ENCODE measurements at places on chromosomes 2 and 18. TPM values are rescaled to one million over a fixed set of nuclear protein-coding genes. Genes with fewer than 3 reads are reported as not detected.

The LAMA3 gene
- total RNA-seq: 3.1 TPM

The IER3IP1 gene
- 53.6 TPM for total RNA-seq

The SPRED2 gene
- total RNA-seq: 1.5 TPM

The KIF5C gene
- 0.09 TPM for total RNA-seq

The ZSCAN30 gene
- 9.6 TPM for total RNA-seq

The TEKT4 gene
- total RNA-seq: not detected

The BOLL gene
- total RNA-seq: not detected

The MROH2A gene
- not detected for total RNA-seq

Measured in endothelial cell of coronary artery (primary cell).